ENCODE measurements at places on chromosomes 5 and 9. TPM values are rescaled to one million over a fixed set of nuclear protein-coding genes. Genes with fewer than 3 reads are reported as not detected.
A peak's percentile ranks its signal among the peaks of the same experiment; 100 is the strongest.

GRCh38 chr9:137147091-137147792, 8.3 kb downstream of the GRIN1 start:
- no peak for ATAC-seq

The ABHD17B gene
- 15.6 TPM for total RNA-seq

DNA sequence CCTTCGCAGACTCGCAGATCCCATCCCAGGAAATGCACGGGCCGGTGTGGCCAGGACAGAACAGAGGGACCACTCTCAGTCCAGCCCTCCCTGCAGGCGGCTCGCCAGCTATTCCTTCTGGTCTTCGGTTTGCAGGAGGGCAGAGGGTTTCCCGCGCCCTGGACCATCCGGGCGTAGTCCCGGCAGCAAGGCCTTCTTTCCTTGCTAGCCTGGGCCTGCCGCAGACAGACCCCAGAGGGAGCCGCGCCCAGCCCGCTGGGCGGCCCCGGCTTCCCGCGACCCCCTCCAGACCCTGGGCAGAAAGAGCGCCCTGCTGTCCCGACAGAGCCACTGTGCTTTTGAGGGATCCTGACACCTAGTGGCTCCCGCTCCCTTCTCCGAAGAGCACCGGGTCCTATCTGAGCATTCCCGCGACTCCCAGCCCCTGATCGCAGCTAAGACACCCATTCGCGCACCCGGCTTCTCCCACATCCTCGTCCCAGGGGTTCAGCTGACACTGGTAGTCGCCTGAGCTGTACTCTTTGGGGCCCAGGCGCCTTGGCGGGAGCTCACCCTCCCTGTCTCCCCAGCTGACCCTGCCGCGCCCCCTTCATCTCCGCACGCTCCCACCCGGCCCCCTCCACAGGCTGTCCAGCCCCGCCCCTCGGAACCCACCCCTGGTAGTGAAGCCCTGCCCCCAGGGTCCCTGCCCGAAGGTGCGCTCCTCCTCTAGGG, 1.1 kb downstream of the CFAP90 start:
- peak; percentile 33 for ATAC-seq

The SEMA6A gene
- total RNA-seq = not detected

- ATAC-seq = no peak
These were observed 161.5 kb upstream of the KIF2A start for GRCh38 chr5:62144401-62145022.

DNA sequence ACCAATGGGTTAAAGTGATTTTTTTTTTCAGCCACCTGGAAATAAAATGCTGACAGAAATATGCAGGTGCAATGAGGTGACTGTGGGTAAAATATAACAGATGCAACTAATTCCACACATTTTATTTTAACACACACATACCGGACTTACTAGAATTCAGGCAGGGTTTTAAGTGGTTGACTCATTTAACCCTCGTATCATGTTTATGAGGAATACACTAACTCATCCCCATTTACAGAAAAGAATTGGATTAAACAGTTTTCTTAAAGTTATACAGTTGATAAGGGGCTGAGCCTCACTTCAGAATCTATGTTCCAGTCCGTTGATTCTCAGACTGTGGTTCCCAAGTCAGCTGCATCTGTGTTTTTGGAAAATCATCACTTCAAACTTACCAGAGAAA, 207.5 kb downstream of the CHSY3 start:
- ATAC-seq = no peak

- ATAC-seq = no peak
These were observed 46.3 kb upstream of the CXCL14 start for GRCh38 chr5:135625061-135625460.

The NRARP gene
- 0.66 TPM for total RNA-seq

The NUTM2G gene
- total RNA-seq = not detected

GRCh38 chr9:123778232-123778902, 151.6 kb downstream of the DENND1A start:
- ATAC-seq = no peak

- ATAC-seq = no peak
These were observed 77.3 kb upstream of the CTSL start for GRCh38 chr9:87648606-87649005.

The SHISAL2B gene
- not detected for total RNA-seq

The C1QTNF3 gene
- total RNA-seq = 2.7 TPM
